NCI-H524 treated with DMSO at 0.1 percent for 48 hours (cell line): ENCODE measurements at places on chromosomes 11 and 22.

- no peak for DNase-seq
These were observed 5.8 kb upstream of the NECTIN1 start for GRCh38 chr11:119734788-119735187.

GRCh38 chr11:126280595-126280994 lies 2.3 kb upstream of the TIRAP start:
- DNase-seq, result no peak

GRCh38 chr11:73400293-73400692 lies 24.1 kb downstream of the RELT start:
- no peak for DNase-seq

- no peak for DNase-seq
These were observed 527.5 kb downstream of the NTM start for GRCh38 chr11:131897956-131898355.

- no peak for DNase-seq
These were observed 74.5 kb upstream of the CSNK2A3 start for GRCh38 chr11:11427542-11427941.

- no peak for DNase-seq
These were observed 22.5 kb downstream of the P4HA3 start for GRCh38 chr11:74288911-74289310.

GRCh38 chr11:2771758-2772466 lies 72.1 kb upstream of the KCNQ1OT1 start:
- DNase-seq, result peak; percentile 5

DNA sequence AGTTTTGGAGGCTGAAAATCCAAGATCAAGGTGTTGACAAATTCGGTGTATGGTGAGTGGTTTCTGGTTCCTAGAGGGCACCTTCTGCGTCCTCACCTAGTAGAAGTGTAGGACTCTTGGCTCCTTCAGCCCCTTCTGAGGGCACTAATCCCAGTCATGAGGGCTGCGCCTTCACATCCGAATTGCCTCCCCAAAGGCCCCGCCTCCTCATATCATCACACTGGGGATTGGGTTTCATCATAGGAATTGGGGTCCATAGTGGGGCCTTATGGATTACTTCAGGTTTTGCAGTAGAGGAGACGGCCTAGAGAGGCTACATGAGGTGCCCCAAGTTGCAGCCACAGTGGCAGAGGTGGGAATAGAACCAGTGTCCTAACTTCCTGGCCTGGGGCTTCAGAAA lies 87.1 kb downstream of the CEP164 start:
- DNase-seq, result no peak

DNA sequence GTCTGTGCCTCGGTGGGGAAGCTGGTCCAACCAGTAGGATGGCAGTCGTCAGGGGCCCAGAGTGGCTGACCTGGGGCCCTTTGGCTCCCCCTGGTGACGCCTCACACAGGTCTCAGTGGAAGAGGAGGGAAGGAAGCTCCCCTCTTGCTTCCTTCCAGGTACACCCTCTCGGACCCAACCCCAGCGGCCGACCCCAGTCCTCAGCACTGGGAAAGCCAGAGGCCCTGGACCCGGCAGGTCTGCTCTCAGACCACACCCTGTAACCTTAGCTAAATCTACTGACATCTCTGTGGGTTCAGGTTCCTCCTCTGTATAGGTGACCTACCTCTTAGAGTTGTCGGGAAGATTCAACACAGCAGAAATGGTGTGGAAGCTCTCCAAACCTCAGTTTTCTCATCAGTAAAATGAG lies 3.4 kb upstream of the SCUBE1 start:
- no peak for DNase-seq

GRCh38 chr11:111829185-111829968 lies 42.0 kb downstream of the ALG9 start:
- DNase-seq, result no peak

GRCh38 chr11:3367221-3367620 lies 11.7 kb downstream of the ZNF195 start:
- DNase-seq, result no peak

DNA sequence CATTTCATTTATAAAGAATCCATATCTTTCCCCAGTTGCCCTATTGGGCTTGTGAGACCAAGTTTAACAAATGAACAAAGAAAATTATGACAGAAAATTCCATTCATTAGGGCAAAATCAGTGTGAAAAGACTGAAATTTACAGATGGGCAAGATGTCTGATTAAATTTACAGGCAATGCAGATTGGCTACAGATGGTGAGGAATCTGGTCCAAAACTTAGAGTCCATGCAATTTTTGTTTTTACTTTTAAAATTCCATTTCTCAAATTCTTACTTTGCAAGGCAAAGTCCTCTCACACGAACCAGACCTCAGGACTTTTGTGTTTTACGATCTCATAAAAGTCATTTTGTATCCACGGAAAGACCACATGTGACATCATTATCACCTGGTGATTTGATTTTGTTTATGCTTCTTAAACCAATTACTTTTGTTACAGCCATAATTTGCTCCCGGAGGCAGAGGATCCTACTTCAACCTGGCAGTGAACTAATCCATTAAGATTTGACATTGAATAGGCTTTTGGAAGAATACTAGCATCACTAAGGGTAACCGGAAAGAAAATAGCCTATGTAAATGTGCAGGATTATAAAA lies 843.7 kb upstream of the CHORDC1 start:
- peak; percentile 43 for DNase-seq

DNA sequence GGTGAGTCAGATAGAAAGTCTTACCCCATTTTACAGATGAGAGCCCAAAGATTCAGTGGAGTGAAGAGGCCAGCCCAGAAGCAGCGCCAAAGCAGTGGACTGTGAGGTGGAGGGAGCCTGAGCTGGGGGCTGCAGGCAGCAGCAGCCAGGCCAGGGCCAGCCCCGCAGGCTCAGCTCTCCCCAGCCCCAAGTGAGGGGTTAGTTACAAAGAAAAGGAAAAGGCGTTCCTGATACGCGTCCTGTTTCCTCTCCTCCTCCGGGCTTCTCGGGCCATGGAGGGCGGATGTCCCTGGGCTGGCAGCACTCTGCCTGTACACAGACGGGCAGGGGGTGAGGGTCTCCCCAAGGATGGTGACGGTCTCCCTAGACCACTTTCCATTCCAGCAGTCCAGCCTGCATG lies 44.9 kb downstream of the ARRB1 start:
- DNase-seq, result no peak

DNA sequence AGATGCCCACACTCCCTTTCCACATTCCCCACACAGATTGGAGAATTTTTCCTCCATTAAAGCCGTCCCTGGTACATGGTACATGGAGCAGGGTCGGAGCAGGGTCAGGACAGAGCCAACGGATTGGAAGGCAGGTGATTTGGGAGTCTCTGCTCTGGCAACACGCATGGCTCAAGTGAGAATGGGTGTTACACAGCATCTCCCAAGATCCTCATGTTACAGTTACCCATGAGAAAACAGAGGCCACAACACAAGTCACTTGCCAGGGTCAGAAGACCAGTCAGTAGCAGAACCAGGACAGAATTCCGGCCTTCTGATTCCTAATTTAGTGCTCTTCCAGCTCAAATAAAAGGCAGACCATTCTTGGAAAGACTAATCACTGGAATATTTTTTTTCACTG lies 7.7 kb upstream of the F2 start:
- no peak for DNase-seq

DNA sequence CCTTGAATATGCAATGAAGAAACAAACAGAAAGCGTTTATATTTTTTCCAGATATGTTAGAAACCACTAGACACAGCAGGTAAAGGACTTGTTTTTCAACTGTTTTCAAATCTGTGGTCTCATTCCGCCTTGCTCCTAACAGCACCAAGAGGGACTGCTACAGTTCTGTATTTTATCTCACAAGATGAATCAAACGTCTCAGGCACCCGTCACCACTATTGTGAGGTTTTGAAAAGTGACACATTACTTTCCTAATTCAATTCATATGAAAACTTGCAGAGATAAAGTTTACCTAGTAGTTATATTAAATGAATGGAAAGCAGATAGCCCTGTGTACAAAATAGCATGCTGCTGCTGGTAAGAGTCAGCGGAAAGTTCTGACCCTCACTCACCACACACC lies 386.3 kb downstream of the ETS1 start:
- DNase-seq, result no peak

GRCh38 chr11:117908109-117908895 lies 20.9 kb downstream of the TMPRSS13 start:
- DNase-seq, result no peak

GRCh38 chr11:91513734-91514133 lies 710.9 kb upstream of the FAT3 start:
- DNase-seq, result no peak

GRCh38 chr11:70095541-70096252 lies 17.6 kb downstream of the ANO1 start:
- DNase-seq, result no peak

GRCh38 chr11:17694494-17695110 lies 24.8 kb upstream of the MYOD1 start:
- no peak for DNase-seq

DNA sequence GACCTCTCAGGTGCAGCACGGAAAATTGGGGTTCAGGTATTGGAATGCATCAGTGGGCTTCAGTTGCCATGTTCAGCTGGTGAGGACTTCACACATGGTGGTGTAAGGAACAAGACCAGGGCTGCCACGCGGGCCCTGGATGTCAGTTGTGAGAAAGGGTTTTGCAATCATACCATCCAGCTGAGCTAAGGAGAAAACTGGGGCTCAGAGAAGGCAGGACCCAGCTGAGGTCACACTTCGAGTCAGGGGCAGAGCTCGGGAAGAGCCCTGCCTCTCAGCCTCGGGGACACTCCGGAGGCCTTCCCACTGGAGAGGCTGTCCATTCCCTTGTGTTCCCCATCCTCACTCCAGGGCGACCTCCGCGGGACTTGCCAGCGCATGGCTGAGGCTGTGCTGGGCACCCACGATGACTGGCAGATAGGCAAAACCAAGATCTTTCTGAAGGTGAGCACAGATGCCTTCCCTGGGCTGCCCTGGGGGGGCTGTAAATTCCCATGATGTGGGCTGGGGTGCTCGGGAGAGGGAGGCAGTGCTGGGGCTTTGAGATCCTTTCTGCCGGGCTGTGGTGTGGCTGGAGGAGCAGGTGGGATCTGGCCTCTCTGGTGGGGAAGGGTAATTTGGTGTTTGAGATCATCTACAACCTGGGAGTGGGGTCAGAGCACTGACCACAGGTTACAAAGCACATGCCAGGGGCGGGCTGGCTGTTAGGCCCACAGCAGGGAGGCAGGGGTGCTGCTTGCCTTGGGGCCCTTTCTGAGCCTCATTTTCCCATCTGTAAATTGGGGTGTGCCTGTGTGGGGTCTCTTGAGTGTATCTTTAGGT lies 47.2 kb downstream of the MYO7A start:
- DNase-seq, result no peak

DNA sequence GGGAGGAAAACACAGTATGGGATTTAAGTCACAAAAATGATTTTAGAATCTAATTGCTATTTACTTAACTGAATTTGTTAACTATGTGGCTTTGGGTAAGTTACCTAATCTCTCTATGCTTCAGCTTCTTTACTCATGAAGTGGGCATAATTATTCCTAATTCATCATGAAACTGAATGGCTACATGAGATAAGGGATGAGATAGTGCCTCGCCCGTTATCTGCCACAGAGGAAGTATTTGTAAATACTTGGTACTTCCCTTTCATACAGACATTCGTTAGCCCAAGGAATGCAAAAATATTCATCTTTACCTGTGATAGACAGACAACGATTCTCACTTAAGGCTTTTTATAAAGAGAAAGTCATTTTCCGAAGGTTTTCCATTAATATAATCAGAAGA lies 221.2 kb upstream of the BLID start:
- no peak for DNase-seq

DNA sequence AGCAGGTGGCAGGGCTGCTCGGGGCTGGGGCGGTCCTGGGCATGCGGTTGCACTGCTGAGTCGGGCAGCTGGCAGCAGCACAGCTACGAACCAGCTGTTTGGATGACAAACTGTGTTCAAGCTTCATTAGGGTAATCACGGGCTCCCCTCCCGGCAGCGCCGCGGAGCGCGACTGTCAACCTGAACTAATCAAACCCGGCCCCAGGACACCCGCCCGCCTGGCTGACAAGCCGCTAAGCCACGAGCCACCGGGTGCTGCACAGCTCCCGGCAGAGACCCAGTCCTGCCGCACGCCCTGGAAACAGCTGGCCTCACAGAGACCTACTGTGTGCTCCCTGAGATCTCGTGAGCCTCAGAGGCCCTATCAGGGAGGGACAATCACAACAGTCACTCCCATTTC lies 60.6 kb upstream of the TCF20 start:
- peak; percentile 68 for DNase-seq

- no peak for DNase-seq
These were observed 26.8 kb downstream of the CLMP start for GRCh38 chr11:123168241-123168640.

- DNase-seq, result no peak
These were observed 24.8 kb upstream of the APOA1 start for GRCh38 chr11:116862185-116862584.

- no peak for DNase-seq
These were observed 42.0 kb upstream of the HORMAD2 start for GRCh38 chr22:30038219-30038618.

DNA sequence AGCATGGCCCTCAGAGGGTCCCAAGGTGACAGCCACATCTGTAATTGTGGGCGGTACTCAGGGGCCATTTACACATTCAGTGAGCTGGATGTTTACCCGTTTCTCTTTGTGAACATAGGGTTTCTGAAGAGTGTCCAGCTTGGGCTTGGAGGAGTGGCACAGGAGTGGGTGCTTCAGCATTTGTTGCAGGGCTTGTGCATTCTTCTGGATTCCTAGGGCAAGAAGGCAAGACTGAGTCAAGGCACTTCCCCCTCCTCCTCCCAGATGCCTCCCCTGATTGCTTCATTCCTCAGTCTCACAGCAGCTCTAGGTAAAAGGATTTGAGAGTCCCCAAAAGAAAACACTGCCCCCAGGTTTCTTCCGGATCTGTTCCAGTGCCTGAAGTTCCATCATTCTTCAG lies 95.4 kb downstream of the RNF169 start:
- DNase-seq, result no peak

GRCh38 chr11:33860926-33861325 lies 30.9 kb downstream of the LMO2 start:
- no peak for DNase-seq

GRCh38 chr11:126722956-126723664 lies 277.5 kb downstream of the KIRREL3 start:
- DNase-seq, result no peak

DNA sequence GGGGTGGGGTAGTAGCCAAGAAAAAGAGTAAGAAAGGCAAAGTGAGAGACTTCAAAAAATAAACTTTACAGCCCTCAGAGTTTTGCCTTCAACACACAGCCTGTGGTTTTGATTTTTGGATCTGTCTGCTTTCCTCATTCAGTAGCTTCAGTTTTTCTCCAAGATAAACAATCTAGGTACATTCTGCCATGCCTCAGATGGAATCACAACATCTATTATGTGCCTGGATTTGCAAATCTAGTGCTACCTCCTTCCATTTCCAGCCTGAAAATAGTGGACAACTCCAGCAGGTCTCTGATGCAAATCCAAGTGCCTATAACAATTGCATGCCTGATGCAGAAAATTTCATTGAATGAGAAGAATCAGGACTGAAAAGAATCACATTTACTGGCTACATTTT lies 206.6 kb upstream of the GUCY1A2 start:
- no peak for DNase-seq
